Activated T-helper 1 cell treated with anti-CD3 and anti-CD28 coated beads, Interleukin-12 subunit alpha, Interleukin-12 subunit beta, Interleukin-2, Interleukin-4 antibody, amounts not matched to agents 30 ng/mL and 10 ng/mL and 1 ng/mL, durations not matched to agents 14 hours and 24 hours and 36 hours (primary cell): ENCODE measurements at places on chromosomes 7 and 10. TPM values are rescaled to one million over a fixed set of nuclear protein-coding genes. Genes with fewer than 3 reads are reported as not detected.
A peak's percentile ranks its signal among the peaks of the same experiment; 100 is the strongest.

Gene CRHR2
- total RNA-seq: not detected in 2 replicates

Gene ITGA8
- total RNA-seq: not detected in 2 replicates

Gene ECHDC3
- total RNA-seq: 0.15 and 0.18 TPM in 2 replicates

Gene NUTM2D
- total RNA-seq: 1.5 and 2.2 TPM in 2 replicates

Gene AKR1E2
- 6.2 and 6.6 TPM in 2 replicates for total RNA-seq

- H3K27ac ChIP-seq: no peak overlapping the region
- H3K4me3 ChIP-seq: no peak overlapping the region
Measured at GRCh38 chr7:129786825-129787563, 165.8 kb downstream of the UBE2H start.

GRCh38 chr7:118259115-118259514 is 34.6 kb downstream of the ANKRD7 start:
- DNase-seq: no peak
- H3K4me3 ChIP-seq: no peak overlapping the region
- peaks cover 9% of the 10 kb centered on the region for H3K27me3 ChIP-seq
- no peaks in the 10 kb centered on the region for H3K36me3 ChIP-seq
- no peak overlapping the region for H3K27ac ChIP-seq

DNA sequence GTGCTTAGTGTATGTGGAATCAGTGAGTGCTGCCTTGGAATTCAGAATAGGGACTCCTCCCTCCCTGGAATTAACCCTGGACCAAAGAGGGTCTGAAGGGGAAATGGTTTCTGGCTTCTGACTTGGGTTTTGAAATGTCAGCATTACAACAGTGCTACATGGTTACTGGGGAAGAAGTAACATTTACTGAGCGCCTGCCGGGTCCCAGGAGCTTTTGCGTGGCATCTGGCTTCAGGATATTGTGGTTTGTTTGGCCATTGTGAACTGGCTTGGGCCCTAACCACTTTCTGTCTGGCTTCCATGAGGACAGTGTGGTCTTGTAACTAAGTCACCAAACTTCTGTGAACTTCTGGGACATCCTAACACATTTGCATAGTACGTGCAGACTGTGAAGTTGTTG is 21.3 kb downstream of the TSPAN15 start:
- DNase-seq: no peak
- peaks cover 10% of the 10 kb centered on the region for H3K27me3 ChIP-seq
- peaks cover 6% of the 10 kb centered on the region for H3K4me1 ChIP-seq
- no peak overlapping the region for H3K4me3 ChIP-seq
- no peaks in the 10 kb centered on the region for H3K36me3 ChIP-seq
- no peak overlapping the region for H3K27ac ChIP-seq

- H3K27me3 ChIP-seq: peaks cover 2% of the 10 kb centered on the region
- DNase-seq: no peak
- no peak overlapping the region for H3K4me3 ChIP-seq
- H3K27ac ChIP-seq: no peak overlapping the region
Measured at GRCh38 chr10:125006188-125006680, 64.3 kb downstream of the ZRANB1 start.

- peaks cover 8% of the 10 kb centered on the region for H3K27me3 ChIP-seq
- H3K36me3 ChIP-seq: peaks cover 2% of the 10 kb centered on the region
- no peak overlapping the region for H3K4me3 ChIP-seq
- peak overlapping the region; percentile 55 for H3K27ac ChIP-seq
Measured at GRCh38 chr10:80540981-80541750, 3.5 kb downstream of the SH2D4B start.

DNA sequence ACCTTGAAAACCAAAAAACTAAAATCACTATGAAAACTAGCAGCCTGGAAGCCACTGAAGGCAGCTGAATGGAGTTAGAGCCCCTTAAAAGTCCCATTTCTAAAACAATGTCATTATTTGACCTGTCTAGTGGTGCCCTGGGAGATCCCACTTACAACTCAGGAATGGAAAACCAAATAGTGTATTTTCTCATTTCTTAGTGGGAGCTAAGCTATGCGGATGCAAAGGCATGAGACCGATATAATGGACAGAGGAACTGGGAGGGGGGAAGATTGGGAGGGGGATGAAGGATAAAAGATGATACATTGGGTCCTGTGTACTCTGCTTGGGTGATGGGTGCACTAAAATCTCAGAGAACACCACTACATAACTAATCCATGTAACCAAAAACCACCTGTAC is 9.8 kb upstream of the GIMAP2 start:
- H3K27ac ChIP-seq: peak overlapping the region; percentile 91
- H3K36me3 ChIP-seq: peaks cover 25% of the 10 kb centered on the region
- no peak overlapping the region for H3K4me3 ChIP-seq
- H3K4me1 ChIP-seq: peaks cover 81% of the 10 kb centered on the region
- no peak for DNase-seq
- no peaks in the 10 kb centered on the region for H3K27me3 ChIP-seq

GRCh38 chr7:6166443-6166891 is 106.0 kb downstream of the CYTH3 start:
- H3K27me3 ChIP-seq: no peaks in the 10 kb centered on the region
- H3K36me3 ChIP-seq: no peaks in the 10 kb centered on the region
- H3K4me1 ChIP-seq: peaks cover 3% of the 10 kb centered on the region
- H3K4me3 ChIP-seq: no peak overlapping the region
- no peak for DNase-seq

- peaks cover 43% of the 10 kb centered on the region for H3K27me3 ChIP-seq
- no peak for DNase-seq
- H3K4me1 ChIP-seq: peaks cover 19% of the 10 kb centered on the region
- no peaks in the 10 kb centered on the region for H3K36me3 ChIP-seq
- no peak overlapping the region for H3K4me3 ChIP-seq
Measured at GRCh38 chr7:130490311-130490791, 1.5 kb upstream of the MEST start.

- H3K27me3 ChIP-seq: no peaks in the 10 kb centered on the region
- H3K36me3 ChIP-seq: peaks cover 29% of the 10 kb centered on the region
- peaks cover 32% of the 10 kb centered on the region for H3K4me1 ChIP-seq
- peak overlapping the region; percentile 42 for H3K27ac ChIP-seq
Measured at GRCh38 chr10:101968940-101969321, 87.0 kb downstream of the ARMH3 start.

GRCh38 chr7:70788276-70788675 is 343.7 kb upstream of the GALNT17 start:
- no peaks in the 10 kb centered on the region for H3K27me3 ChIP-seq
- H3K27ac ChIP-seq: no peak overlapping the region
- DNase-seq: no peak

DNA sequence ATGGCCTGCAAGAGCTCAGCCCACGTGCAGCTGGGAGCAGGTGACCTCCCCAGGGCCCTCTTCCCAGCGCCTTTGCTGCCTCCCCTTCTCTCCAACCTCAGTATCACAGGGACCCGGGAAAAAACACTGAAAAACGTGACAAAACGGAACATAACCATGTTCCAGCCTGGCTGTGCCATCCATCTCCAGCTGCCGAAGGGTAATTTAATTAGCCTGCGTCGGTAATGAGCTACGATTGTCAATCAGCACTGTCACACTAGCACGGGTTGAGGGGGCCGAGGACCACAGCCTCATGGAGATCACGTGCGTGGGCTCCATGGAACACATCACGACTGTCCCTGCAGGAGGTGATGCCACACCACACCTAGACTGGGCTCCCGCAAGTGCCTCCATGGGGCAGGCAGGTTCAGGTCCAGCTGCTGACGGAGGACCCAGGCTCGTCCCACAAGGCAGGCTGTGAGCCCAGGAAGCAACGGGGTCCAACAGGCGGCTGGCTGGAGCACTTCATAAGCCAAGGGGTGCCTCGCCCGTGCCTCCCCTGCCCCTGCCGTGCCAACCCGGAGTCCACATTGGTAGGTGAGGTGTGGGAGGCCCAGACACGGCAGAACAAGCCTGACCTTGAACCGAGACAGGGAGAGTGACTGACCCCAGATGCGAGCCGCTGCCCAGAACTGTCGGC is 199.5 kb downstream of the ELFN1 start:
- DNase-seq: no peak
- no peak overlapping the region for H3K4me3 ChIP-seq
- H3K4me1 ChIP-seq: no peaks in the 10 kb centered on the region
- H3K27me3 ChIP-seq: no peaks in the 10 kb centered on the region
- H3K36me3 ChIP-seq: peaks cover 7% of the 10 kb centered on the region

DNA sequence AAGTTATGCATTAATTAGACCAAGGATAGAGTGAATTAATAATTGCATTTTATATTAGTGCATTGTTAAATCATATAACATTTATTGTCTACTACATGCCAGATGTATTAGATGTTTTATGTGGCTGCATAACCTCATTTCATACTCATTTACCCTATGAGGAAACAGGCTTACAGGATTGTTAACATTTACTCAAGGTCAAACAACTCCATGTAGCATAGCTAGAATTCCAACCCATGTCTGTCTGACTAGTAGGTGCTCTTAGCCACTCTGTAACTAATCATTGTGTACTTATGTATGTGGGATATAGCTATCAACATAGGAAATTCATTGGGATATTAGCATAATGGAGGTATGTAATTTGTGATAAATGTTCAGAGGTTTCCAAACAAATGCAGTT is 46.3 kb downstream of the PHYHIPL start:
- H3K27ac ChIP-seq: no peak overlapping the region
- H3K4me3 ChIP-seq: no peak overlapping the region
- no peaks in the 10 kb centered on the region for H3K4me1 ChIP-seq
- DNase-seq: no peak
- no peaks in the 10 kb centered on the region for H3K27me3 ChIP-seq
- no peaks in the 10 kb centered on the region for H3K36me3 ChIP-seq

DNA sequence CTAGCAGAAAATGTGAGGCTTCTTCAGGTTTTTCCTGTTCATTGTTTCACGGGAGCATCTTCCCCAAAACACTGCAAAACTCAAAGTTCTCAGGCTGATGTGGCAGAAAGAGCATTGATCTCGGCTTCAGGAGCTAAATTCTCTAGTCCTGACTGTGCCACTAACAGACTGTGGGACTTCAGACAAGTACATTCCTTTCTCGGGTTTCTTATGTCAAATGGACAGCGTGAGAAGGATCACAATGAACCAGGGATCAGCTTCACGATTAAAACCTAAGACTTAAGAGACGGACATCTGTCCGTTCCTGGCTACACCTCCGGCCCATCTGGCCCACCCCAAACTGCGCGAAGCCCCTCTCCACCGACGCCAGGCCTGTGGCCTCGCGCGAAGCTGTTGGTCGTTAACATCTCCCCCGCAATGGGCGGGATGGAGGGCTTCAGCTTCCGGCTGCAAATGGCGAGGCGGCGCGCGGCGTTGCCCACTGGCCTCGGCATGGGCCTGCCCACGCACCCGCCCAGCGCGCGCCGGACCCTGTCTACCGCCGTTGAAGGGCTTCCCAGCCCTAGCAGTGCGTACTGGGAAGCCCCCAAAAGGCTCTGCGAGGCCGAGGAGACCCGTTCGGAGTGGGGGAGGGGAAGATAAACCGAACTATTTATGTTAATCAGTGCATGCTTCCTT is 549 bp upstream of the DDX50 start:
- H3K4me1 ChIP-seq: peaks cover 45% of the 10 kb centered on the region
- H3K36me3 ChIP-seq: peaks cover 13% of the 10 kb centered on the region
- peaks cover under 1% of the 10 kb centered on the region for H3K27me3 ChIP-seq

DNA sequence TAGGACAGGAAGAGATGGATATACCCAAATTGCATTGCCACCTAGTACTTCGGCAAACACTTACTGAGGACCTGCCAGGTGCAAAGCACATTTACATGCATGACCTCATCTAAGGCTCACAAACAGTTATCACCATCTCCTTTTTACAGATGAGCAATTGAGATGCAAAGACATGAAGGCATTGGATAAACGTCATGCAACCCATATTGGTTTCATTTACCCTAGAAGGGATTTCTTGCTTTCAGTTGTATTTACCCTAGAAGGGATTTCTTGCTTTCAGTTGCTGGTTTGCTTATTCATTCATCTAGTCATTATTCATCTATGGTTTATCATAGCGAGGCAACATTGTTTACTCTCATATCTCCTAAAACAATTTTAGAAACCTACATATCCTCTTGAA is 52.2 kb downstream of the STEAP1B start:
- no peaks in the 10 kb centered on the region for H3K36me3 ChIP-seq
- no peak for DNase-seq
- peaks cover 29% of the 10 kb centered on the region for H3K4me1 ChIP-seq

DNA sequence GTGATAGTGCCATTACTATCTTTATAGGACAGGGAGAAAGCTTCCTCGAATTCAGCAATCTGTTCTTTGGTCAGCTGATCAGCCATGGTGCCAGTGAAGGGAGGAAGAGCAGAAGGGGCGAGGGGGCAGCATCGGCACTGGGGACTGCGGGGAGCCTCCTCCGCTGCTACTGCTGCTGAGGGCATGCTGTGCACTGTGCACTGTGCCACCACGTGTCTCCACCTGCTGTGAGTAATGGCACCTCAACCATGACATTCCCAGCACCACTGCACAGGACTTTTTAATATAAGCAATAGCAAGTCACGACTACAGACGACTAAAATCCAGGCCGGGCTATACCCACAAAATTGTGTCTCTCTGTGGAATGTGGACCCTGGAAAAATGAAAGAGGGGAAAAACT is 105.0 kb upstream of the LANCL2 start:
- H3K4me3 ChIP-seq: no peak overlapping the region
- DNase-seq: no peak
- no peak overlapping the region for H3K27ac ChIP-seq
- H3K36me3 ChIP-seq: no peaks in the 10 kb centered on the region
- H3K27me3 ChIP-seq: peaks cover 41% of the 10 kb centered on the region
- H3K4me1 ChIP-seq: peaks cover 12% of the 10 kb centered on the region

DNA sequence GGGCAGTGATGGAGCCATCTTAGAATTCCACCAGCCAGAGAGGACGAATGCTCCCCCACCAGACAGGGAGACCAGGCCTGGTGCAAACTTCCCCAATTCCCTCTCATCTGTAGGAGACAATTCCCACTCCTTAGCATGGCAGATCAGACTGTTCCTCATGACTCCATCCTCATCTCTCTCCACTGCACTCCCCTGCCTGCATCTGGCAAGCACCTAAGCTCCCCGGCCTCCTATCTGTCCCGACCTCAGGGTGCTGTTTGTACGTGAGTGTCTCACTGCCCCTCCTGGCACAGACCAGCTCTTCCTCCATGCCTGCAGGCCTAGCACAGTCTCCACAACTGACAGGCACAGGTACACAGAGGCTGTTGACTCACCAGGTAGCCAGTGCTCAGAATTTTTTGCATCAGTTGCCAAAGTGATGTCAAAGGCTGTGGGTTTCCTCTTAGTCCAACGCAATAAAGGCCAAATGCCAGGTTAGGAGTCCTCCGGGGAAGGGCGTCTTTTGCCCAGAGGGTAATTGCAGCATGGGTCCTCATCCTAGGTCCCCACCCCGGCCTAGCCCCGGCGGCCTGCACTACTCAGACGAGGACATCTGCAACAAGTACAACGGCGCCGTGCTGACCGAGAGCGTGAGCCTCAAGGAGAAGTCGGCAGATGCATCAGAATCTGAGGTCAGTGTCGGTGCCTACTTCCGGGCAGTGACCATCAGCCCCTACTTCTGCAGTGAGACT is 436.8 kb upstream of the FOXK1 start:
- no peaks in the 10 kb centered on the region for H3K4me1 ChIP-seq
- no peak overlapping the region for H3K4me3 ChIP-seq
- no peaks in the 10 kb centered on the region for H3K36me3 ChIP-seq

- peak overlapping the region; percentile 70 for H3K27ac ChIP-seq
- peaks cover 47% of the 10 kb centered on the region for H3K36me3 ChIP-seq
- H3K27me3 ChIP-seq: no peaks in the 10 kb centered on the region
- DNase-seq: no peak
Measured at GRCh38 chr10:12179606-12180170, 16.0 kb downstream of the NUDT5 start.
